ENCODE measurements at places on chromosomes 4 and X. TPM values are rescaled to one million over a fixed set of nuclear protein-coding genes. Genes with fewer than 3 reads are reported as not detected.

- no peak for DNase-seq
- no peak overlapping the region for H3K27ac ChIP-seq
- H3K4me3 ChIP-seq = no peak overlapping the region
Observed at GRCh38 chrX:107360788-107361360, 88.6 kb upstream of the FRMPD3 start.

P2RY4 gene
- 0.39 TPM for total RNA-seq

DNA sequence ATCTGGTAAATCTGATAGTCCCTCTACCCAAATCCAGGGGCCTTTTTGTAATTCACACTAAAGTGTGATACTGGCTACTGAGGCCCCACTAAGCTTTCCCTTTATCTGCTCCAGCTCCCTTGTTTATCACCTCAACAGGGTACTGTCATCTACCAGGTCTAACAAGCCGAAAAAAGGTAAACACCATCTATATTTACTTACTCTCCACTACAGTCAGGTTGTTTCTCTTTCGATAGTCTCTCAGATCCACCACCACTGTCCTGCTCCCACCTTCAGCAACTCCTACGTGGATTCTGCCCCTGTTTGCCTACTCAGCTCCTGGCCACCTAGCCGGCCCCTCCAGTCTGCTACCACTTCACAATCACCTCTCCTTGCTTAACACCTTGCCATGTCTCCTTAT is 3.3 kb downstream of the ITIH6 start:
- H3K27me3 ChIP-seq = no peaks in the 10 kb centered on the region
- no peak overlapping the region for H3K27ac ChIP-seq
- H3K4me3 ChIP-seq = no peak overlapping the region
- no peaks in the 10 kb centered on the region for H3K36me3 ChIP-seq

- H3K27ac ChIP-seq = no peak within 1 kb of the TSS
- peak; percentile 70 for DNase-seq
Observed at GRCh38 chrX:16946361-16946964, at the start of gene REPS2. Gene REPS2, plus strand, starts transcription at chrX:16946658. Its CDS starts 204 bp downstream, at chrX:16946862.

RAB33A gene
- total RNA-seq = 7.9 TPM

GRCh38 chr4:2795893-2796848 is 3.3 kb downstream of the SH3BP2 start:
- DNase-seq = no peak
- no peaks in the 10 kb centered on the region for H3K36me3 ChIP-seq
- H3K27me3 ChIP-seq = no peaks in the 10 kb centered on the region
- H3K4me1 ChIP-seq = peaks cover 63% of the 10 kb centered on the region
- H3K4me3 ChIP-seq = no peak overlapping the region

- no peak overlapping the region for H3K4me3 ChIP-seq
- peaks cover 11% of the 10 kb centered on the region for H3K4me1 ChIP-seq
- H3K27ac ChIP-seq = no peak overlapping the region
- no peak for DNase-seq
Observed at GRCh38 chr4:2902126-2902525, 58.5 kb downstream of the ADD1 start.

PAGE2 gene
- not detected for total RNA-seq

- no peaks in the 10 kb centered on the region for H3K36me3 ChIP-seq
- H3K4me1 ChIP-seq = no peaks in the 10 kb centered on the region
- DNase-seq = no peak
- H3K27me3 ChIP-seq = no peaks in the 10 kb centered on the region
- no peak overlapping the region for H3K4me3 ChIP-seq
- no peak overlapping the region for H3K27ac ChIP-seq
Observed at GRCh38 chrX:45379236-45379635, 178.6 kb upstream of the DIPK2B start.

ART3 gene
- total RNA-seq = not detected

GRCh38 chr4:2800691-2801596 is 8.1 kb downstream of the SH3BP2 start:
- no peaks in the 10 kb centered on the region for H3K36me3 ChIP-seq
- no peak for DNase-seq
- peak overlapping the region; percentile 58 for H3K27ac ChIP-seq

Measured in CD4-positive, CD25-positive, alpha-beta regulatory T cell (primary cell).